Frontal cortex (tissue), 4 donors: ENCODE measurements at places on chromosomes 5 and 9. TPM values are rescaled to one million over a fixed set of nuclear protein-coding genes. Genes with fewer than 3 reads are reported as not detected.

DNA sequence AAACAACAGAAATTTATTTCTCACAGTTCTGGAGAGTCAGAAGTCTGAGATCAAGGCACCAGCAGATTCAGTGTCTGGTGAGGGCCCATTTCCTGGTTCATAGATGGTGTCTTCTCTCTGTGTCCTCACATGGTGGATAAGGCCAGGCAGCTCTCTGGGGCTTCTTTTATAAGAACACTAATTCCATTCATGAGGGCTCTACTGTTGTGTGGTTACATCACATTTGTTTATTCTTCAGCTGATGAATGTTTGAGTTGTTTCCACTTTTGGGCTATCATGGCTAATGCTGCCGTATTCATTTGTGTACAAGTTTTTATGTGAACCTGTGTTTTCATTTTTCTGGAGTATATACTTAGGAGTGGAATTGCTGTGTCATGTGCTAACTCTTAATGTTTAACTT lies 35.2 kb downstream of the DDX4 start:
- DNase-seq = no peak

OTULINL gene
- total RNA-seq = 18.8 TPM

GRCh38 chr9:107409581-107410389 lies 79.8 kb downstream of the KLF4 start:
- DNase-seq = no peak

DNA sequence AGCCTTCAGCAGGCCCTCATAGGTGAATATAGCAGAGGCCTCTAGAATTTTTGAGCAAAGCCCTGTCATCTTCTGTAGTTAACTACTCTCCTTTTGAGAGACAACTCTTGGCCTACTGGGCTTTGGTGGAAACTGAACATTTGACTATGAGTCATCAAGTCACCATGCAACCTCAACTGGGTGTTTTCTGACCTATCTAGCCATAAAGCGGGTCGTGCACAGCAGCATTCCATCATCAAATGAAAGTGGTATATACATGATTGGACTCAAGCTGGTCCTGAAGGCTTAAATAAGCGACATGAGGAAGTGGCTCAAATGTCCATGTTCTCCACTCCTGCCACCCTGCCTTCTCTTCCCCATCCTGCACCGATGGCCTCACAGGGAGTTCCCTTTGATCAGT lies 1115.5 kb downstream of the TAF11L14 start:
- DNase-seq = no peak

DNA sequence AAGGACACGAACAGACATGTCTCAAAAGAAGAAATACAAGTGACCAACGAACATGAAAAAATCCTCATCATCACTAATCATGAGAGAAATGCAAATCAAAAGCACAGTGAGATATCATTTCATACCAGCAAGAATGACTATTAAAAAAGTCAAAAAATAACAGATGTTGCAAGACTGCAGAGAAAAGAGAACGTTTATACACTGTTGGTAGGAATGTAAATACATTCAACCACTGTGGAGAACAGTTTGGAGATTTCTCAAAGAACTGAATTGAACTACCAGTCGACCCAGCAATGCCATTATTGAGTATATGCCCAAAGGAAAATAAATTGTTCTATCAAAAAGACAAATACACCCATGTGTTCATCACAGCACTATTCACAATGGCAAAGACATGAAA lies 45.7 kb downstream of the FXN start:
- DNase-seq = no peak

GRCh38 chr5:59164041-59164830 lies 581.4 kb downstream of the RAB3C start:
- no peak for DNase-seq

DNA sequence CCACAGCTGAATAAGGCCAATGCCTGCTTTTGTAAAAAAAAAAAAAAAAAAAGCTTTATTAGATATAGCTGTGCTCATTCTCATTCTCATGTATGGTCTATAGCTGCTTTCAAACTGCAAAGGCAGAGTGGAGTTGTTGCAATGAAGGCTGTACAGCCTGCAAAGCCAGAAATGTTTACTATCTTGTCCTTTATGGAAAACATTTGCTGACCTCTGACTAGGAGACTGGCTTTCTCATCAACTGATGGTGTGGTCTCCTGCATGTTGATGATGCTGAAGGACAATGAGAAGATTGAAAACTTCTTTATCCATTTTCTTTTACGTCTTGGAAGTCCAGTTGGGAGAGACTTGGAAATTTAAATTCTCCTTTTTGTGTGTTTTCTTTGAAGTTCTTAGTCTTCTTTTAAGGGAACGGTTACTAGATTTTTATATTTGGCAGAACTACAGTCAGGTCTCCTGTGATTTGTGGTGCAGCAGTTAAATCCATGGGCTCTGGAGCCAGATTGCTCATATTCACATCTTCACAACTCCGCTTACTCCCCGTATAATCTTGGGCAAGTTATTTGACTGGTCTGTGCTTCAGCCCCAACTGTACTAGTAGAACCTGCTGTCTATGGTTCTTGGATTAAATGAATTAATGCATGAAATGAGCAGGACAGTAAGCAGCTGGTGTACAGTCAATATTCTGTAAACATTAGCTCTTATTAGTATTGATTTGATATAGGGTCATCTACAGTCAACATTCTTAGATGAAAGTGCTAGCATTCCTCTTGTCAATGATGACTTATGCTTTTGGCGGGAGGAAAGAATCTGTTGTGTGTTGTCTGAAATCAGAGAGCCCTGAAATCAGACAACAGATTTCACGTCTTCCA lies 39.7 kb upstream of the BASP1 start:
- no peak for DNase-seq

DNA sequence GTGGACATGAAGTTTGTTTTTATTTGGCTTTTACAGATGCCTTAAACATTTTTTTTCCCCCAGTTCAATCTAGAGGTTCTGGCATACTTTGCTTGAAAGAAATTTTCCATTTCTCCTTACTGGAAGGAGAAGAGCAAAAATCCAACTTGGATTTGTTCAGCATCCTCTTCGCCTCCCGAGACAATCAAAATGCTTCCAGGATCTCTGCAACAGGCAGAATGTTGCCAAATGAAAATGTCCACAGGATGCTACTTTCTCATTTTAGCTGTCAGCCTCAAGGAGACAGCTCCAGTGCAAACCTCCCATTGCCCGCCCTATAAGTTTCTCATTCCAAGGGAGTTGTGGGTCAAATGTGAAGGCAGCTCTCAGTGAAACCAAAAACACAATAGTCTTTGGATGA lies 1972.1 kb downstream of the MAT2B start:
- DNase-seq = no peak

DBH gene
- under 0.01 TPM for total RNA-seq

GRCh38 chr9:89929315-89929672 lies 324.5 kb downstream of the GADD45G start:
- DNase-seq = no peak

- DNase-seq = no peak
Measured at GRCh38 chr5:29161399-29162291, 2031.8 kb upstream of the CDH6 start.

DNA sequence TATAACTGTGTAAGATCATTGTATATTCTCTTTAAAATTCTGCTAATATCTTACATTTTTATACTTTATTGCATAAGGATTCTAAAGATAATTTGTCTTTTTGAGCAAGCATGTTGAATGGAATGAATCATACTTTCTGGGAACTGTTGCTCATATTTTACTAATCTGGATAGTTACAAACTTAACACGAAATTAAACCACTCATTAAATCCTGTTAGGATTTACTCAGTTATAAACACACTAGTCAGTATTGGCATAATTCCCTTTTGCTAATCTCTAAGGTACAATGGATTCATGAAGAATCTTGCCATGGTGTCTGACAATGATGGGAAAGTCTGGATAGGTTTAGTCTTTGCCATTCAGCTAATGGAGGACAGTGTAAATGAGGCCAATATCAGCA lies 338.1 kb upstream of the SMC2 start:
- DNase-seq = no peak

HSPB3 gene
- total RNA-seq = 6.9 TPM

GKAP1 gene
- total RNA-seq = 12.6 TPM

GRCh38 chr5:113024076-113024697 lies 47.6 kb downstream of the DCP2 start:
- DNase-seq = no peak

DNA sequence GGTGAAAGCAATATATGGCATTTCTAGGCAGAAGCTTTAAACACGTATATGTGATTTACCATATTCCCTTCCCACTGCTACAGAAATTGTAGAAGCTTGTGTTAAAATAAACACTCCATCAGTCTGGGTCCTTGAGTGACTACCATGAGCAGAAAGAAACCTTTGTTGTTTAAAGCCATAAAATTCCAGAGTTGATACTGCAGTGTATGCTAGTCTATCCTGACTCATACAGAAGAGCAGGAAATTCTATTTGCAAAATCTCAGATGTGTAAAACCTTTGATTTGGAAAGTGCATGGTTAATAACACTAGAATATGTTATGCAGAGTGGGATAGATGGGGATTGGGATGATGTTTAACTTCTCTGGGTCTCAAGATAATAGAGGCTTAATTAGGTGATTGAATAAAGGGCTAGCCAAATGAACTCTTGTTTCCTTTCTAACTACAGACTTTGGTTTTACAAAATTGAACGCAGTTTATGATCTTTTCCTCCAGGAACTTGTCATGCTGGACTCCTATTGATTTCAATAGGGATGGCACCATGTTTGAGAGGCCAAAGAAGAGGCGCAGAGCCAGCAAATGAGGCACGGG lies 282.7 kb upstream of the VLDLR start:
- DNase-seq = no peak

DNA sequence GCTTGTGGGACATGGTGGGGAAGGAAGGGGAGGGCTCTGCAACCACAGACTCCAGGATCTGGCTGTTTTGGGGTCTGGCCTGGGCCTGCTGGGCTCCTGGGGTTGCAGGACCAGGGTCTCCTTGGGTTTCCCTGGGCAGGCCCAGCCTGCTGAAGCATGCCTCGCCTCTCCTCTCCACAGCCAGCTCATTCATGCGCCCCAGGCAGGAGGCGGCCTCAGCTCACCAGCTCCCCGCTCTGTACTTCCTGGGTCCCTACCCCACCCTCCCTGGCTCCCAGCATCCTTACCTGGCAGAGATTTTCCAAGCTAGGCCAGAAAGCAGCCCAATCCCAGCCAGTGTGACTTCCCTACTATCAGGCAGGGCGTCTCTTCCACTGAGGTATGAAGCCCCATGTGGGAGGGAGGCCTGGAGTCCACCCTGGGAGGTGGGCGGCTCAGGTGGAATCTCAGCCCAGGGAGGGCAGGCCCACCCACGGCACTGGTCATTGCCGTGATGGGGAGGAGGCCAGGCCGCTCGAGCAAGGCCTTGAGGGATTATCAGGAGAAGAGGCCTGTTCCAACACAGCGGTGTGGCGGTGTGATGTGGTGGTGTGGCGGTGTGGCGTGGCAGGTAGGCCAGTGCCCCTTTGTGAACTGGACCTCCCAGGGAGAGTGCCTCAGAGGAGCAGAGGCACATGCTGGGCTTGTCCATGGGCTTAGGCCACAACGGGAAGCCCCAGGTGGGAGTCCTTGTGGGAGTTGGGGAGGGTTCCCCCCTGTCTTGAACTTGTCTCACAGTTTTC lies 103.4 kb downstream of the DAB2IP start:
- DNase-seq = no peak

GABRA1 gene
- 29.8 TPM for total RNA-seq

DNA sequence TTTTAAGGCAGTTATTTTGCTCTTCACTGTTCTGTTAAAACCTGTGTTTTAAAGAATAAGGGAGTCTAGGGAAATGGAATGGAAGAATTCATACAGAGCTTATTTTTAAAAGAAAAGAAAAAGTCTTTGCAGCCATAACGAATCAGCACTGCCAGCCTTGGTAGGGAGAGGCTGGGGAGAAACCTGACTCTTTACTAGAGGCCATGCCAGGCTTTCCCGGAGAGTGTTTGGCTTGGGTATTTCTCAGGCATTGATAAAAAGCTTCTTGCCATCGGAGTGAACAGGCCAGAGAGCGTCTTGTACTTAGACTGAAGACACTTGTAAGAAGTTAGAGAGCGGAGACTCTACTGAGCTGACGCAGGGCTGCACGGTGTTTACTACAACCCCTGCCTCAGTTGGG lies 72.7 kb upstream of the NFIL3 start:
- no peak for DNase-seq

WDR38 gene
- total RNA-seq = not detected

DNA sequence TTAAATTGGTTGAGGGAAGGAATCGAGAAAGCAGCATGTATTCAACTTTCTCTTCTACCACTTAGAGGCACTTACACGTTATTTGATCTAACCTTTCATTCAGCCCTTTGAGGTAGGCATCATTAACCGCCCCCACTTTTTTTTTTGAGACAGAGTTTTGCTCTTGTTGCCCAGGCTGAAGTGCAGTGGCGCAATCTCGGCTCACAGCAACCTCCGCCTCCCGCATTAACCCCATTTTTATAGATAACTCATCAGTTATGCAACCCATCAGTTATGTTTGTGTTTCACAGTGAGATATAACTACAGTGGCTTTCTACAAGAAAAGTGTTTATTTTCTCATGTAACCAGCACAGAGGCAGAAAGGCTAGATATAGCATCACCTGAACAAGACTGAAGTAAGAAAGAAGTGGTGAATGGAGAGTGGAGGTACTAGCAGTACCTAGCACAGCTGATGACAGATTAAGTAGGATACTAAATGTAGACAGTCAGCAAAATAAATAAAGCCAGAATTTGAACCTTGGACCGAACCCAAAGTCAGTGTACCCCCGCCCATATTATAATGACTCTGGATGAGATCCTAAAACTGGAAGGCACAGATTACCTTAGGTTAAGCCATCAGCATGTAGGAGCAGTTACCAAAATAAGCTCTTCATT lies 91.2 kb downstream of the PJA2 start:
- no peak for DNase-seq

- peak; percentile 69 for DNase-seq
Measured at GRCh38 chr5:150272531-150272930, 17.0 kb downstream of the CAMK2A start.

DNA sequence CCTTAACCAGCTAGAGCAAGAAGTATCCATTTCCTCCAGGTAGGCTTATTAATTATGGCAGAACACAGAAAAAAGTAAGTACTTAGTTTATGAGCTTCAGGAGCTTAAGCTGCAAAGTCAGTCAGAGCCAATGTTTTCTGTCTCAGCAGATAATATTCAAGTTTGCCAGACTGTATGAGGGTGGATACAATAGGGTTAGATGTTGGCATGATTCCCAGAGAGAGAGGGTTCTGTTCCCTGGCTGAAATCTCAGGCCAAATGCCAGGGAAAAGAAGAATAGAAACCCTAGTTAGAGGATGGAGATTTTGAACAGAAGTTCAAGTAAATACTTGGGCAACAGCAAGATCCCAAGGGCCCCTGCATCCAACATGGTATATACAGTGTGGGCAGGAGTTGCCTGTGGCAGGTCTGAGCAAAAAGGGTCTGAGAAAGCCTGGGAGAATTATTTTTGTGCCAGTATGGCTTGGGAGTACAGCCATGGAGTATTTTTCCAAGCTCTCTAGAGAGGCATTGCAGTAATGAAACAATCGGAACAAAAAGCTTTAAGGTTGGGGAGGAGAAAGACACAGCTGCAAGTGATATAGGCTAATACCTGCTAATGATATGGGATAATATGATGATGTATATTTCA lies 31.0 kb upstream of the ISOC1 start:
- no peak for DNase-seq

GRCh38 chr9:104278929-104279496 lies 184.9 kb downstream of the SMC2 start:
- DNase-seq = no peak

- DNase-seq = no peak
Measured at GRCh38 chr5:164377746-164378145, 872.3 kb downstream of the MAT2B start.
